ENCODE measurements at places on chromosomes 13 and 19.

GRCh38 chr13:98853771-98854221 is 101.3 kb upstream of the SLC15A1 start:
- DNase-seq = peak; percentile 71

DNA sequence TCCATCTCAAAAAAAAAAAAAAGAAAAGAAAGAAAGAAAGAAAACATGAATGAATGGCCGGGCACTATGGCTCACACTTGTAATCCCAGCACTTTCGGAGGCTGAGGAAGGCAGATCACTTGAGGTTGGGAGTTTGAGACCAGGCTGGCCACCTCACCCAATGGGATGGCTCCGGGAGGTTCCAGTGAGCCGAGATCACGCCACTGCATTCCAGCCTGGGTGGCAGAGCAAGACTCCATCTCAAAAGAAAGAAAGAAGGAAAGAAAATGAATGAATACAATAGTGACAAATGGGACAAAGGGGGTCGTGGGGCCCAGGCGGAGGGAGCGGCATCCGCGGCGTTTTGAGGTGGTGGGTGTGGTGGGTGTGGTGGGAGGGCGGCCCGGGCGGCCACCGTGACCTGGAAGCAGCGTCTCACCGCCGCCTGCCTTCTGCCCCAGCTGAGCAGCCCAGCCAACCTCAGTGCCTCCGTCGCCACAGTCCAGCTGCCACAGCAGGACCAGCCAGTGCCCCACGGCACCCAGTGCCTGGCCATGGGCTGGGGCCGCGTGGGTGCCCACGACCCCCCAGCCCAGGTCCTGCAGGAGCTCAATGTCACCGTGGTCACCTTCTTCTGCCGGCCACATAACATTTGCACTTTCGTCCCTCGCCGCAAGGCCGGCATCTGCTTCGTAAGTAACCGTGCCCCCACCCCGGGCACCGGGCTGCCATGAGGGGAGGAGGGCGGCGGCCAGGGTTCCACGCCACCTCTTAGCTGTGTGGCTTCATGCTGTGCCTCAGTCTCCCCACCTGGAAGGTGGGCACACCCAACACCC is 5.1 kb downstream of the PRTN3 start:
- DNase-seq = no peak

GRCh38 chr19:33868788-33869412 is 72.2 kb downstream of the KCTD15 start:
- DNase-seq = no peak

- no peak for DNase-seq
Measured at GRCh38 chr13:33694546-33694945, 123.4 kb upstream of the RFC3 start.

All from activated CD4-positive, alpha-beta T cell treated with anti-CD3 and anti-CD28 coated beads, Interleukin-2, amount 50 U/mL, for 48 hours (primary cell).